ENCODE measurements at places on chromosomes 2 and 18. TPM values are rescaled to one million over a fixed set of nuclear protein-coding genes. Genes with fewer than 3 reads are reported as not detected.

HNMT gene
- polyA plus RNA-seq: 23.4 TPM

CKAP2L gene
- polyA plus RNA-seq: 22.5 TPM

ACTR1B gene
- 41.8 TPM for polyA plus RNA-seq

NAT8 gene
- not detected for polyA plus RNA-seq

BOLL gene
- not detected for polyA plus RNA-seq

RUFY4 gene
- polyA plus RNA-seq: 0.08 TPM

Measured in muscle of arm (tissue), 14 donors.